ENCODE measurements at places on chromosomes 1 and 21.
A peak's percentile ranks its signal among the peaks of the same experiment; 100 is the strongest.

DNA sequence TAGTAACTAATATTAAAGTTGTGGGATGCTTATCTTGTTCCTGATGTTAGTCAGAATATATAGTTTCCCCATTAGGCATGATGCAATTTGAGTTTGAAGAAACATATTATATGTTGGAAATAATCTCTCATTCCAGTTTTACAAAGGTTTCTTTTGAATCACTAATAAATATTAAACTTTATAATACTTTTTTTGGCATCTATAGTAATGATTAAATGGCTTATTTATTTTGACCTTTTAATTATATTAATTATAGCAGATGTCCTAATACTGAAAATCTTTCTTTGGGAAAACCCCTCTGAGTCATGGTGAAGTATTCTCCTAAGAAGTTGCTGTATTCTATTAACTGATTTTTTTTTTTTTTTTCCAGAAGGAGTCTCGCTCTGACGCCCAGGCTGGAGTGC, 28.5 kb upstream of the PTGS2 start:
- no peaks in the 10 kb centered on the region for H3K36me3 ChIP-seq
- H3K27ac ChIP-seq = no peak overlapping the region
- H3K4me1 ChIP-seq = peaks cover 4% of the 10 kb centered on the region
- H3K4me3 ChIP-seq = no peak overlapping the region

DNA sequence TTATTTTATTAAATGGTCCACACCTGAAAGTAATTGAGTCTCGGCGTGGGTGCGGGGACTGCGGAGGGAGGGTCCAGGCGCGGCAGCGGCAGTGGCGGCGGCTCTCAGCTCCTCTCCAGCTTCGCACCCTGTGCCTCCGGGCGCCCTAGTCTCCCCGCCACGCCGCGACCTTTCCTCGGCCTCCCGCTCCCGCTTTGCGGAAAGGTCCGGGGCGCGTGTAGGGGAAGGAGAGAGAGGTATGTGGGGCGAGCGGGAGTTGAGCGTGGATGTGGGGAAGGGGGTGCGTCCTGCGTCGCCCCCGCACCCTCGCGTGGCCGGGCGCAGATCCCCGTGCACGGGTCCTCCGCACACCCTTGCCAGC, 13.4 kb upstream of the ALX3 start:
- peaks cover 18% of the 10 kb centered on the region for H3K36me3 ChIP-seq
- no peak for DNase-seq
- H3K27me3 ChIP-seq = peaks cover 12% of the 10 kb centered on the region
- H3K27ac ChIP-seq = peak overlapping the region; percentile 77
- peak overlapping the region; percentile 59 for H3K4me3 ChIP-seq
- H3K4me1 ChIP-seq = peaks cover 67% of the 10 kb centered on the region

- no peaks in the 10 kb centered on the region for H3K36me3 ChIP-seq
- peak overlapping the region; percentile 1 for H3K27ac ChIP-seq
- H3K4me1 ChIP-seq = peaks cover 19% of the 10 kb centered on the region
- DNase-seq = no peak
These were observed 8.0 kb upstream of the BRWD1 start for GRCh38 chr21:39321424-39321823.

DNA sequence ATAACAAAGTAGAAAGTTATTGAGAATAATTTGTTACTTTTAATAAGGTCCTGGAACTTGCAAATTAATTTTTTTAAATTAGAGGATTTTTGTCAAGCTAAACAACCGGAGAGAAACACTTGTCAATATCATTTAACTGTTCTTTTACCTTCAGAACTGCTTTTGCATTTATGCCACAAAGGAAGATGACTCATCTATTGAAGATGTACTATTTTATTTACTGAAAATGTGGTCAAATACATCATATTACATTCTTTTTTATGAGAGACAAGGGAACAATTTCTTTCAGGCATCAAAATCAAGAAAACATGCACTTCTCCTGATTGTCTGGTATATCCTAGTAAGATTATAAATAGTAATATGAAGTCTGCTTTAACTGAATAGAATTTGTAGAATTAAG, 558.2 kb upstream of the PRMT6 start:
- H3K4me1 ChIP-seq = no peaks in the 10 kb centered on the region
- H3K27me3 ChIP-seq = no peaks in the 10 kb centered on the region
- H3K27ac ChIP-seq = no peak overlapping the region
- no peak overlapping the region for H3K4me3 ChIP-seq
- DNase-seq = no peak

DNA sequence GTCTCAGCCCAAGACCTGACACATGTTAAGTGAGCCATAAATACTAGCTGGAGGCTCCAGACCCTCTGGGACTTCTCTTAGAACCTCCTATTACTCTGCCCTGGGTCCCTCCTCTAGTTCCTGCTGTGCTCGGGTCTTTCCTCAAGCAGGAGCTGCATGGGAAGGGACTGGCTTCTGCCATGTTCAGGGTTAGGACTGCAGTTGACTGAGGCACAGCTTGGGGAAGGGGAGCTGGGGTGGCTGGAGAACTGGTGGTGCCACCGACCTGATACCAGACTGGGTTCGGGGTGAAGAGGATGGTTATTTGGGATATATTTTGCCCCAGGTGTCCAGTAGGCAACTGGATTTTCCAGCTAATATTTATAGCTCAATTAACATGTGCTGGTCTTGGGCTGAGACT, 15.7 kb downstream of the HYI start:
- peaks cover 4% of the 10 kb centered on the region for H3K4me1 ChIP-seq
- no peak for DNase-seq
- no peak overlapping the region for H3K27ac ChIP-seq
- no peak overlapping the region for H3K4me3 ChIP-seq
- H3K27me3 ChIP-seq = no peaks in the 10 kb centered on the region

DNA sequence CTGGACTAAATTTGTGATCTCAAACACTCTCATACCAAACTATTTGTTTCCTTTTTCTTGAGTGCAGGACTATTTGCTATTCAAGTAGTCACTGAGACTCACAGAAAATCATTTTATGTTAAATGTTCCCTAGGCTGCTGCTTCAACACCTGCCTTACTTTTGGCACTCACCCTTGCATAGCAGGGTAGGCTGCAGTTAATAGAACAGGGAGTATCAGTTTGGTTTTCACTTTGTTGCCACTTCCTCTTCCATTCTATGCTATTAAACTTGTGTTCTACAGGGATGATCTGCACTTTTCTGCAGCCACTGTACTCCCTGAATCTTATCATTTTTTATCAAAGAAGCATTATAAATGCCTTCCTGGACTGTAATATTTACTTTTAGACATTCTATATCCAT, 148.7 kb upstream of the PRMT6 start:
- no peaks in the 10 kb centered on the region for H3K36me3 ChIP-seq
- H3K4me1 ChIP-seq = no peaks in the 10 kb centered on the region
- no peak for DNase-seq
- no peak overlapping the region for H3K4me3 ChIP-seq

DNA sequence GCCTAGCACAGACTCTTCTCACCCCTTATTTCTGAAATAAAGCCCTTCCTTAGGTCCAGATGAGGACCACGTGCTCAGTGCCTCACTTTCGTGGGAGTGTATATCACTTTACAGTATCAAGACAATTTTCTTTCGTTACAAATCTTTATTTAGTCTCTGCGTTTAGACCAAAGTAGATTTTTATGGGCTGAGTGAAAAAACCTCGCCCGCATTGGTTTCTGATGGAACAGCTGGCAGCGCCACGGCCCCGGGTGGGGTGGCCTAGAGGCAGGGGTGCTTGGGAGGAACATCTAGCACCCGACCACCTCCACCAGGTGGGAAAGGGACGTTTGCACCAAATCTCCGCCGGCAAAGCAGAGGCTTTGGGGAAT, 7.6 kb downstream of the SIM2 start:
- no peak overlapping the region for H3K27ac ChIP-seq
- H3K4me1 ChIP-seq = peaks cover 28% of the 10 kb centered on the region
- no peaks in the 10 kb centered on the region for H3K36me3 ChIP-seq
- DNase-seq = no peak
- H3K27me3 ChIP-seq = peaks cover 98% of the 10 kb centered on the region

GRCh38 chr1:230772457-230773395, 25.5 kb downstream of the CAPN9 start:
- no peak overlapping the region for H3K4me3 ChIP-seq
- H3K4me1 ChIP-seq = peaks cover 15% of the 10 kb centered on the region
- no peak for DNase-seq
- H3K27ac ChIP-seq = peak overlapping the region; percentile 24

DNA sequence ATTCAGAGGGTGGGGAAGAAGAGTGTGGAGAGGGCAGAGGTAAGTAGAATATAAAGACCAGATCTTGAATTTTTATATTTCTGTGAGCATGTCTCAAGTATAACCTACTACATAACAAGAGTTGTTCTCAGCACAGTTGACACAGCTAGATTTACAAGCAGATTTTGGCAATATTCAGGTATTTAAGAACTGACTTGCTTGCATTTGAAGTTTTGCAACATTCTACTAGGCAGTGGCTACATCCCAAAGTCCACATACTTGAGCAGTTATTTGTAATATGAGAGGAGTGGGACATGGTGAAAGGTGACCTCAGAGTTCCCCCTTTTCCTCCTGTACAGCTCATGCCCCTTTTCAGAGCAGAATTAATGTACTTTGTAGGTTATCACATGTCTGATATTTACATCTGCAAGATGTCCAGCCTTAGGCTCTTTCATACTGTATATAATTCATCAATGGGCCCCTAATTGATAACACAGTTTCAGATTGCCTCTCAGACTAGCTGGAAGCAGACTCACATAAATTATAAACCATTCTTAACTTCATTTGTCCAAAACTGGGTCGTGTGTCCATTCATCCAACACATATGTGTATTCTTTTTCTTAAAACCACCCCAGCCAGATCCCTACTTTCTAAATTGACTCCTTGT, 136.7 kb upstream of the RAVER2 start:
- H3K27ac ChIP-seq = no peak overlapping the region
- no peak overlapping the region for H3K4me3 ChIP-seq
- peaks cover 25% of the 10 kb centered on the region for H3K36me3 ChIP-seq
- H3K27me3 ChIP-seq = no peaks in the 10 kb centered on the region

DNA sequence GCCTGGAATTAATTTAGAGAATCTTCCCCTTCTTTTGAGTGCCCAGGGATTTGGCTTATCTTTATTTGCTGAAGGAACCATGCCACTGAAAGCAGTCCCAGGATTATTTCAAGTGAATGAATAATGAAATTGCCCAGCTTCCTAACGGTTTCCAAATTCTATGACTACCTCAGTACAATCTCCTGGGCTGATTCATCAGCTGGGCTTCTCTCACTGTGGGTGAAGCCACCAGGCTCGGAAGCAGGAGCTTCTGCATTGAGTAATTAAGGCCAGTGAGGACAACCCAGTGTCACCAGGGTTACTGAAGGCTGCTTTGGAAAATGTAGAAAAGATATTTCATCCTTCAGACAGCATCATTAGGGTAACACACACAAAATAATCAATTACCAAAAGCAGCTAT, 169.8 kb downstream of the DAB1 start:
- H3K36me3 ChIP-seq = no peaks in the 10 kb centered on the region
- H3K4me3 ChIP-seq = no peak overlapping the region
- H3K4me1 ChIP-seq = peaks cover 24% of the 10 kb centered on the region

GRCh38 chr1:86052948-86053698, 103.4 kb downstream of the COL24A1 start:
- no peak overlapping the region for H3K27ac ChIP-seq
- DNase-seq = no peak
- H3K27me3 ChIP-seq = peaks cover 12% of the 10 kb centered on the region
- H3K4me3 ChIP-seq = no peak overlapping the region
- H3K36me3 ChIP-seq = no peaks in the 10 kb centered on the region
- H3K4me1 ChIP-seq = no peaks in the 10 kb centered on the region

DNA sequence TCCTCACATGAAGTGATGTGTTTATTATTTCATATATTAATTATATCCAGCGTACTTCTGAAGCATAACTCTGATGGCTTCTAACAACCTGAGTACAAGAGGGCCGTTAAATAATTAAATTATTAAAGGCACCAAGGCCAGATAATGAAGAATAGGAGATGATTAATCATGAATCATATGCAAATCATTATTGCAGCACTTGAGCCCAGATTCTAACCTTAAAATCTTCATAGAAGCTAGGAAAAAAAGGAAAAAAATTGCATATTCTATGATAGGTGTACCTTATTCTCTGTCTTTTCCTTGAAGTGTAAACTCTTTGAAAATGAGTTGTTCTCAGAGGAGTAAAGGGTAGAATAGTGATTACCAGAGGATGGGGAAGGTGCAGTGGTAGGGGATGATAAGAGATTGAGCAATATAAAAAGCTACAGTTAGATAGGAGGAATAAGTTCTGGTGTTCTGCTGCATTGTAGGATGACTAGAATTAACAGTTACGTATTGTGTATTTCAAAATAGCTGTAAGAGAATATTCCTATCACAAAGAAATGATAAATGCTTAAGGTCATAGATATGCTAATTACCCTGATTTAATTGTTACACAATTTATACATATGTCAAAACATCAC, 51.1 kb downstream of the SWT1 start:
- no peaks in the 10 kb centered on the region for H3K4me1 ChIP-seq
- DNase-seq = no peak
- peaks cover 25% of the 10 kb centered on the region for H3K36me3 ChIP-seq
- H3K27ac ChIP-seq = no peak overlapping the region
- H3K4me3 ChIP-seq = no peak overlapping the region

DNA sequence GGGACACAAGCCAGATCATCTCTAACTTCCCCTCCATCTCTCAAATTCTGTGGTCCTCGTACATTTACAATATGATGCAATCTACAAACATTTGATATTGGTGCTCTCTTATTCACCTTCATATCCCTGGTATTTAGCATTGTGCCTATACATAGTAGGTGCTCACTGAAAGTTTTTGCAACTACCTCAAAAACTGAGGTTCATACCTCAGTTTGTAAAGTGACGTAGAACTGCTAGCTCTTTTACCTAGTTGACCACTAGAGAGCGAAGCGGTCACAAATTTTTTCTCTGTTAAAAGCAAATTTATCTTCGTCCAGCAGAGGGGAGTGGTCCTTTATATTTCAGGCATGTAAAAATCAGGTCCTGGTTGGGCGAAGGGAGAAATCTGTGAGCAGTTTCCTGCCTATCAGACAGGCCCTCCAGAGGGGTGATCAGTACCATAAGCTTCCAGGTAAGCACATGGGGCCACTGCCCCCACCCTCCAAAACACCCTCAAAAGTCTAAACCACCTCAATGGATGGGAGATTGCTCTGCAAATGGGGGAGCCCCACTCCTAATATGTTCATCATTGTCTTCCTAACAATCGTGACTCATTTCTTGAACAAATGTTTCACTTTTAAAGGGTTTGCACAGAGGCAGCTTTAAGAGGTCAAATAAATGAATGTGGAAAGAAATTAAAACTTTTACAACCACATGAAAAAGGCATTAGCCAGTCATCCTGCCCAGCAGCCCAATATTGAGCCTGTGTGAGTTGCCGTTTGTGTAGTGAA, 10.6 kb upstream of the HLCS start:
- H3K4me3 ChIP-seq = no peak overlapping the region
- peaks cover 12% of the 10 kb centered on the region for H3K4me1 ChIP-seq
- no peak for DNase-seq
- H3K27ac ChIP-seq = no peak overlapping the region
- no peaks in the 10 kb centered on the region for H3K36me3 ChIP-seq
- peaks cover 14% of the 10 kb centered on the region for H3K27me3 ChIP-seq

DNA sequence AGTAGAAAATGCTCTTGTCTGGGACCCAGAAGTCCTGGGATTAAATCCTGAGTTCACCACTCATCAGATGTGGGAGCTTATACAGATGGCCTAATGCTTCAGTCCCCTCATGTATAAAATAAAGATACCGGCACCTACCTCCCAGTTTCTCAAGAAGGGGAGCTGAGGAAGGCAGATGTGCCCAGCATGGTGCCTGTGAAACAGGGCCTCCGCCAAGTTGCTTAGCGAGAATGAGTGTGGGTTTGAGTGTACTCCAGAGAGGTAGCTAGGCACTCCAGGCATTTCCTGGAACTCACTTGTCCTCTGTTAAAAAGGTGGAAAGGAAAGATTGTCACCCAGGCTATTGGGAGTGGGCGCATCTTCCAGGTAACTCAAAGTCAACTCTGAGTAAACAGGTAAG, 37.8 kb downstream of the IER5 start:
- H3K27ac ChIP-seq = no peak overlapping the region
- no peaks in the 10 kb centered on the region for H3K36me3 ChIP-seq
- DNase-seq = no peak
- H3K27me3 ChIP-seq = no peaks in the 10 kb centered on the region
- peaks cover 12% of the 10 kb centered on the region for H3K4me1 ChIP-seq
